ENCODE measurements at places on chromosomes 16 and 17.

DNA sequence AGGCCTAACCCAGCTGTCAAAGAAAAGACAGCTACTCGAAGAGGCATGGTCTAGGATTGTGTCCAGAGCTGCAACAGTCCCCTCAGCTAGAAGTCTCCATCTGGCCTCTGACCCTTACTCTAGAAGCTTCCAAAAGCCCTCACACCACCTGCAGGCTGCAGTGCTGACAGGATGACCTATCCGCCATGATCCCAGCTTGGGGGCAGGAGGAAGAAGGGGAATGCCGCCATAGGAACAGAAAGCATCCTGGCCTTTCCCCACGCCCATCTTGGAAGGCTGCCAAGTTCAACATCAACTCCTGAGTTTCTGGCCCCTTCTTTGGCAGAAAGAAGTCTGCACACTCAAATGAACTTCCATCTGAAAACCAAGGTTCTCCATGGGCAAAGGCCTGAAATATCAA, 3.1 kb upstream of the KRT36 start:
- no peak for DNase-seq

GRCh38 chr16:56589141-56590039, at the start of gene MT3:
Gene MT3 (plus strand): TSS chr16:56589528. CDS start chr16:56589591, 63 bp downstream.
- no peak for DNase-seq

DNA sequence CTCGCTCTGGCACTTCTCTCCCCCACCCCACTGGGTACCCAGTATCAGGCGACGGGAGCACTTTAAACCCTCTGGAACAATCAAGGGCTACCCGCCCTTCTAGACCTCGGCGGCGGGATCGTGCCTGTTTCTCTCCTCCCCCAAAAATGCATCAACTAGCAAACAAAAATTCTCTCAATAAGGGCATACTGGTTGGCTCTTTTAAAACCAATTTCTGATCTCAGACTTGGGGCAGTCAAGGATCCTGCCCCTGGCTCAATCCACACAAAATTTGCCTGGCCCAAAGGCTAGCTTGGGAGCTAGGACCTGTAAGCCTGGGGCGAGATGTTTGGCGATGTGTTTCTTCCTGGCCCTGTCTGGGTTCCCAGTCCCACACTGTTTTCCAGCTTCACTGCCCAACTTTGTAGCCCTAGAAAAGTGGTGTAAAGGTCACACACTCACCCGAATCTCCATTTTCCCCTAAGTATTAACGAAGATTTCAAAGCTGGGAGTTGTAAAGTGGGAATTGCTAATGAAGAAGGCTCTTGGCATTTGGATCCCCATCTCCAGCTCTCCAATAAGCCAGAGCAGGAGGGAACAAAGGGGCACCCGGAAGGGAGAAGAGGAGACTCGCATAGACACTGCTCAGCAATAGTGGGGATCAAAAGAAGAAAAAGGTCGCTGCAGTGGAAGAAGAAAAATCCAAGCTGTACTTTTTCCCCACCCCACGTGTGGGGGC, 14.4 kb upstream of the HOXB2 start:
- no peak for DNase-seq

DNA sequence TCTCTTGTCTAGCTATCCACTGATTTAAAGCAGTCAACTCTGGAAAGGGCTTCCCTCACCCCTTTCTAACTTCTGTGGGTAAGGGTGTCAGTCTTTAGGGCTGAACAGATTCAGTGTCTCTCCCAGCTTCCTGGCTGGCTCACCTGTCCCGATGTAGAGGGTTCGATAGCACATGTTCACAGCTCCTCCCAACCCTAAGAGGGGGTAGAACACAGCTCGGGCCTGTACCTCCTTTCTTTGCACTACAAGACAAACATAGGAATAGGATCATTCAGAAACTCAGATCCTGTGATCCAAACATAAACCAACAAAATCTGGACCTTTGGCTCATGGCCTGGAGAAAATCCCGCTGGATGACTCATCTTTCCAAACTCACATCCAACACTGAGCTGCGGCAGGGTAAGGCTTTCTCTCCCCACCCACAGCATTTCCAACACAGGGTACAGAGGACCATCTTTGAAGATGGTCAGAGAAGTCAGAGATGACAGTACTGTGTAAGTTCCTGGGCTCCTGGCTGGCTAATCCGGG, 5.8 kb upstream of the DHRS13 start:
- no peak for DNase-seq

DNA sequence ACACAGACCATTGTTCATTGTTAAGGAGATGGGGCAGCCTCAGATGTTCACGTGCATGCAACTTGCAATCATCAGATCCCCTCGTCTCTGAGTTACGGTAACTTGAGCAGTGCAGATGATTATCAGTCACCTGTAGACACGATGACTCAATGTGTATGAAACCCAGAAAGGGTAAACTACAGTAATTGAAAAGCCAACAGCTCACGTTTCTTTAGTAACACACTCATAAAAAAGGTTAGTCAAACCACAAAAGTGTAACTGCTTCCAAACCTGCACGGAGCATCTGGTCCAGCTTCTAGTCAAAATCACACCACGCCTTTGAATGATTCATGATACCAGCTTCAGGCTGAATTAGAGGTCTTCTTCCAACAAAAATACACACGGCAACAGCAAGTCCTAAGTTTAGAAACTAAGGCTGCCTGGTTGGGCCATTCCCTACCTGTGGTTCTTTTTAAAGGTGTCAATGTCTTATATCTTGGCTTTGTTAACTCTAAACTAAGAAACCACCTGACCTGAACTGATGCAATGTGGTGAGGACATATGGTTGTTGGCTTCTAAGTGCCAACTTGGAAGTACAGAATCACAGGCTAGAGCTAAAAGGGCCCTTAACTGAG, 32.3 kb downstream of the GRB7 start:
- peak; percentile 74 for DNase-seq

GRCh38 chr17:57481910-57482391, 225.6 kb downstream of the MSI2 start:
- DNase-seq: peak; percentile 53

GRCh38 chr17:46877466-46877865, 26.1 kb downstream of the WNT9B start:
- no peak for DNase-seq

DNA sequence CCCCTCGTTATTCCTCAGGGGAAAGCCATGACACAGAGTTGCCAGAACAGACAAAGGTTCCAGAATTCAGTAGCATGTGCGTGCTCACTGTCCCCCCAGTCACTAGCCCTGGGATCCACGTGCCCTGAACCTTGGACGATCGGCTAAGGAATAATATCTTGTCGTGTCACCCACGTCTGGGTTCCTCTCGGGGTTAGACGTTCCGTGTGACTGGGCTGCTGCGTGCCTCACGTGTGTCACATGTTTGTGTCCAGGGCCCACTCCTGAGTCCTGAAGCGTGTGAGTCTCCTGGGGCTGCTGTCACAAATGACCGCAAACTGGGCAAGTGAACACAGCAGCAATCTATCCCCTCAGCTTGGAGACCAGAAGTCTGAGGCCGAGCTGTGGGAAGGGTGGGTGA, 12.4 kb upstream of the ZNF469 start:
- DNase-seq: no peak

GRCh38 chr16:81367821-81368220, 53.1 kb downstream of the GAN start:
- DNase-seq: no peak

DNA sequence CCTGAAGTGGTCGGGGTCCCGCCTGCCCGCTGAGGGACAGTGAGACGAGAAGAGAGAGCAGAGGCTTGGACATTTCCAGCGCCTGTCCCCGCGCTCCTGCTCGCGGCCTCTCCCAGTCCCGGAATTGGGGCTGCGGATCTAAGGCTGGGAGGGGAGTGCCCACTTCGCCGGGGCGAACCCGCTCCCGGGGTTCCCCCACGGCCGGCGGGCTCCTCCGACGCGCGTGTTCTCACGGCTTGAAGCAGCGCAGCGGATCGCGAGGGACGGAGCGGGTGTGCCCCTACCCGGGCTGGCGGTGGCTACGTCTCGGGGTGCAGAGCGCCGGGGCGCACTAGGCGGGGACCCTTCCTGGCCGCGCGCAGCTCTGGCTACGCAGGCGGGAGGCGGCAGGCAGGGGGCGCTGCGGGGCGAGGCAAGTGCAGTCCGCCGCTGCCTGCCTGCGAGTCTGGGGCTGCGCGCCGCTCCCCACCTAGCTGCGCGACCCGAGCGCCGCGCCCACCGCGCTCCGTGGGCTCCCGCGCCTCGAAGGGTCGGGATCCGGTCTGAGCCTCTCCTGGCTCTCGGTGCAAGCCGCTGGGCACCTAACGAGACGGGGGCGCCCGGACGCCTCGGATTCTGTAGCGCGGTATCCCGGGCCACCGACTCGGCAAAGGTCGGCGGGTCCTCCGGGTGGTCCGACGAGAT, 1.2 kb downstream of the NGFR start:
- DNase-seq: peak; percentile 88

- no peak for DNase-seq
These were observed 15.4 kb downstream of the CYBC1 start for GRCh38 chr17:82435103-82435502.

GRCh38 chr16:77467821-77468335, 33.0 kb upstream of the ADAMTS18 start:
- DNase-seq: no peak
